Stimulated activated CD8-positive, alpha-beta memory T cell treated with anti-CD3 and anti-CD28 coated beads, Interleukin-12 subunit alpha, Interleukin-12 subunit beta, amount 100 ng/mL, for 4 hours (primary cell): ENCODE measurements at places on chromosomes 2 and 18.

GRCh38 chr18:48917579-48918517, 32.9 kb downstream of the SMAD7 start:
- no peak for DNase-seq

DNA sequence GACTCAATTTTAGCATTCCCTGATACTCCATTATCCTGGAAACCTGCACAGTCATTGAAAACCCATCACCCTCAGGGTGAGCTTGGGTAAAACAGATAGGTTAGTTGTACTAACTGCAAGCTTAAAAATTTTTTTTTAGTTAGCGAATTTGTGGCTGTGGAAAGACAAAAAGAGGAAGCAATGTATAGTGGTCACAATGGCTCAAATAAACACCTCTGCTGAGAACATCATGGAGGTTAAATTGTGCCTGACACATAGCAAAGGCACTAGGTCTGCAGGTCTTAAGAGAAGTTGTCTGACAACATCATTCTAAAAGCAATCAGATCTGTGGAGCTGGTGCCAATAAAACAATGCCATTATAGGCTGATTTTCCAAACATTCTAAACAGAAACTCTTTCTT, 84.4 kb upstream of the CAVIN2 start:
- no peak for DNase-seq

- no peak for DNase-seq
These were observed 38.9 kb downstream of the METAP1D start for GRCh38 chr2:172038604-172039003.

GRCh38 chr2:98087447-98088020, 567 bp downstream of the VWA3B start:
- DNase-seq = no peak

- DNase-seq = no peak
These were observed 52.3 kb upstream of the ROCK1 start for GRCh38 chr18:21163647-21164547.

GRCh38 chr2:144430722-144431391, 89.1 kb downstream of the ZEB2 start:
- DNase-seq = no peak

DNA sequence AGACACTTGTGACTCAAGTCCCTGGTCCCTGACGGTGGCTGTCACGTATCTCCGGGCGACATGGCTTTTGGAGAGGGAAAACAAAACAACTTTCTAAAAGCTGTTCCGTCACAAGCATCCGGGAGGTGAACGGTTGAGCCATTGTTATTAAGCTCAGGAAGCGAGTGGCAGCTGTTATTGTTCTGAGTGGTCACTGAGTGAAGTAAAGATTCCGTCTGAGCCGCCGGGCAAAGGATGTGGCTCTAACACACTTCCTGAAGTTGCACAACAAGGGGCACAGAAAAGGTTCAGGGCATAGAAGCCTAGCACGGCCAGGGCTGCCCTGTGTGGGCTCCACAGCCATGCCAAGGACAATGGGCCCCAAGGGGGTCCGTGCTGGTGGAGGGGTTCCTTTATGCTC, 24.3 kb downstream of the INPP5D start:
- no peak for DNase-seq

DNA sequence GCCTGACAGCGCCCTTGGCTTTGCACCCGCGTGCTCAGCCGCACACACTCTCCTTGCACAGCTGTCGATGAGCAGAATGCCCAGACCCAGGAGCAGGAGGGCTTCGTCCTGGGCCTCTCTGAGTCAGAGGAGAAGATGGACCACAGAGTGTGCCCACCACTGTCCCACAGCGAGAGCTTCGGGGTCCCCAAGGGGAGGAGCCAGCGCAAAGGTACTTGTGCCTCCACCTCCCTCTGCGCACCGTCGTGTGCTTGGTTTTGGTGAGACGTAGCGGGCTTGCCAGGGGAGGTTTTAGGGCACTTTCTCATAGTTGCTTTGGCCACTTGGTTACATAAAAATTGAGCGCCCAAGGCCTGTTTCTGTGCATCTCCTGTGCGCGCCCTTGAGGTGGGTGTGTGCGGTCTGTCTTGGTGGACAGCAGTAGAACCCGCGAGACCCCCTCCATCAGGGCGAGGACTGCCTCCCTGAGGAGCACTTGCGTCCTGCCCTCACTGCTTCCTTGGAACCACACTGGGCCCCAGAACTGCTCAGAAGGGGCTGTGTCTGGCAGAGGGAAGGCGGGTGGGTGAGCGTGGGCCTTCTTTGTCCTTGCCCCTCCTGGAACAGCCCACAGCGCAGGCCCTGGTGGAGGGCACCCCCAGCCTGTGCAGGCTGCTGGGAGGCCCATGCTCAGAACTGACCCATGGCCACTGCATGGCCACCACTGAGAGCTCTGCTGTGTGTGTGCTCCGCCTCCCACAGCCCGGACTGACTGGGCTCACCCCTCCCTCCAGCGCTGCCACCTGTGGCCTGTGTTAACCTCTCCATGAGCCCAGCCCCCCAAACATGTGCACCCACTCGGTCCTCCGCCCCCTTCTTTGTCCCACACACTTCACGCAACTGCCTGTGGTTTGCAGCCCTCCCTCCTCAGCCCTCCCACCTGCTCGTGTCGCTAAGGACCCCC, 95.9 kb downstream of the DGKD start:
- DNase-seq = no peak

DNA sequence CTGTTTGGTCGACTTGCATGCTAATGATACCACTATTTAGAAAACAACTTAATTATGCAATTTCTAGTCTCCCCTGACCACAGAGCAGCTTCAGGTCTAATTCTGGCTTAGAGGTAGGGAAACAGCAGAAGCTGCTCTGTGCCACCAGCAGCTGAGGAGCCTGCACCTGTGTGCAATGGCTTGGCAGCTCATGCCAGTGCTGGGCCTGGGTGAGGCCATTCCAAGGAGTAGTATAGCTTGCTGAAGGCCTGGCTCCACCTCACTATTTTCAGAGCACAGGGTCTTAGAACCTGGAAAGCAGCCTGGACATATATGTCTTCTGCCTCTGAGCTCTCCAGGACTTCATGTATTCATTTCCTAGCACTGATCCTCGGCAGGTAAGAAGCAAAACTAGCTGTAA, 62.8 kb downstream of the SPRED2 start:
- DNase-seq = no peak

- no peak for DNase-seq
These were observed 34.3 kb downstream of the LPIN2 start for GRCh38 chr18:2978661-2979106.
